NCI-H2081 treated with DMSO at 0.1 percent for 48 hours (cell line): ENCODE measurements at places on chromosomes 7 and 10.
A peak's percentile ranks its signal among the peaks of the same experiment; 100 is the strongest.

GRCh38 chr7:44275957-44276570 is 49.3 kb downstream of the CAMK2B start:
- no peak for DNase-seq

- DNase-seq = no peak
Measured at GRCh38 chr7:41134300-41135255, 568.3 kb downstream of the INHBA start.

DNA sequence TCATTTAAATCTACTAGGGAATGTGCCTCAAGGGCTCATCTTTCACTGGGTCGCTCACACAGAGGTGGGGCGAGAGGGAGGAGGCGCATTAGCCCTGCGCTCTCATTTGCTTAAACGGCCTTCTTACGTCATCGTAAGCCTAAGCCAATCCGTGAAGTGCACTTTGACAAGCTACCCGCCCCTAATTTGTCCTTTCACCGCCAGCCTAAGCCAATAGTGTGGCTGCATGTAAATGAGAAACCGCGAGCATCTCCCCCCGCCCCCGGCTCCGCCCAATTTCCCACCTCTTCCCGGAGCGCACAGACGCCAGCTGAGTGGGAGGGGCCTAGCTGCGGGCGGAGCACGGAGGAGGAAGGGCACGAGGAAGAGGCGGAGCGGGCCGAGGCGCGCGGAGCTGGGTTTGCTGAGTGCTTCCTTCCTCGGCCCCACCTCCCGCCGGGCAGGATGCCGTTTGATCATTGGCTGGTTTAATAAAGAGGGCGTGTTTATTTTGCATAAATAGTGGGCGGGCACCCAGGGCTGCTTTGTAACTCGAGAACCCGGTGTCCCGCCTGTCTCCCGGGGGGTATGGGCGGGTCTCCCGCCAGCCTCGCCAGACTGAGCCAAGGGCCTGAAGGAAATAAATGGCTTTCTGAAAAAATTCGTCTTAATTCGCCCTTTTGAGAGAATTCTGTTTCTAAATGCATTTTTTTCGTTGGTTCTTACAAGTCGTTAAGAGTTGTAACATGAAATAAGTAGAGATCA is 289.6 kb upstream of the NFE2L3 start:
- peak; percentile 100 for DNase-seq

- DNase-seq = no peak
Measured at GRCh38 chr7:87226495-87226894, 7.0 kb upstream of the TMEM243 start.

- DNase-seq = no peak
Measured at GRCh38 chr7:27118580-27118979, 12.0 kb downstream of the HOXA4 start.

DNA sequence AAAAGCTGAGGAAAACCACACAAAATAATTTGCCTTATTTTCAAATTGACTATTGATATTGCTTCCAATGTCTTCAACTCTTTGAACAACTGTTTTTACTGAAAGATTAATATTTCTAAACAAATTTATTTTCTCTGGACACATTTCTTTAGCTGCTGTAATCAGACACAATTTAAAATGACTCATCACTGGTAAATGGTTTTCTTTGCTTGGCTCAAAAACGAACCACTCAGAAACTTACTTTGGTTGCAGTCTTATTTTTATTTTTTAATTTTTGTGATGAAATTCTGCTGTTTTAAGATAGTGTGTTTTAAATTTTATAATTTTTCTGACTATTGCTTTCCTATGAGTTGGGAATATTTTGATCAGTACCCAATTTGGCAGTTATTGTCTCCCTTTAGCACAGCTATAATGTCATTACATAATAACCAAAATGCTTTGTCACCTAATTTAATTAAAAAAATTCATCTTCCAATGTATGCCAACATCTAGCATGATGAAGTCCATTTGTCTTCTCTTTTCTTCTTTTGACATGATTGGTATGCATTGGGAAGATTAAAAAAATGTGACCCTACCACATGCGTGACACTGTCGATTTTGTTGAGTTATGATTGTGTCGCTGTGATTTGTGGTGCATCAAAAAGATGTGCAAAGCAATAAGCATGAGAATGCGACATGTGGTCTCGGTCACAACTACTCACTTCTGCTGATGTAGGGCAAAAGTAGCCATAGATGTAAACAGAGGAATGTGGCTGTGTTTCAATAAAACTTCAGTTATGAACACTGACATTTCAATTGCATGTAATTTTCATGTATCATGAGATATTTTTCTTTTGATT is 222.3 kb downstream of the SUGCT start:
- DNase-seq = no peak

- DNase-seq = no peak
Measured at GRCh38 chr7:23211589-23211988, 29.7 kb downstream of the NUP42 start.

DNA sequence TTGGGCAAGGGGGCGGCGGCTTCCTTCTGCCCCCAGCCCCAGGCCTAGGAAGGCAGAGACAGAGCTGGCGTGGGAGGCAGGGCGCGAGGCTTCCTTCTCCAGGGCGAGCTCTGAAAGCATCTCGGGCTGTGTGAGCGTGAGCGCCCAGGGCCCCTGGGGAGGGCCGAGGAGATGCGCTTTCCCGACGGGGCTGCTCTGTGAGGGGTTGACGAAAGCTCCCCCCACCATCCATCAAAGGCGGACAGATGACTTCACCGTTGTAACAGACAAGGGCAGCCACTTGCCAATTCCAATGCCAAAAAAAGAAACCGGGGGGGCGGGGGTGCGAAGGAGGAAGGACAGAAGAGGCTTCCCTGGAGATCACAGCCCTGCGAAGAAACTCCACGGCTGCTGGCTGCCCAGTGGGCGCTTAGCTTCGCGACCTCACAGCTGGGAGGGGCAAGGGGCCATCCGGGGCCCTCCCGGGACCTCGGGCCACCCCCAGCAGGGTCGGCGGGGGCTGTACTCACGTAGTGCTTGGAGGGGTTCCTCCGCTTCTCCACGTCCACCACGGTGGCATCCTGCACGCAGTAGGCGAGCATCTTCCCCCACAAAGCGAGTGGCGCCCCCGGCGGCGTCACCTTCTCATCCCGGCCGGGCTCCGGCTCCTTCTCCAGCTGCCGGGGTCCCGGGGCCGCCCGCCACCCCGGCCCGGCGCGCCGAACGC is 537 bp downstream of the SH3PXD2A start:
- DNase-seq = no peak

DNA sequence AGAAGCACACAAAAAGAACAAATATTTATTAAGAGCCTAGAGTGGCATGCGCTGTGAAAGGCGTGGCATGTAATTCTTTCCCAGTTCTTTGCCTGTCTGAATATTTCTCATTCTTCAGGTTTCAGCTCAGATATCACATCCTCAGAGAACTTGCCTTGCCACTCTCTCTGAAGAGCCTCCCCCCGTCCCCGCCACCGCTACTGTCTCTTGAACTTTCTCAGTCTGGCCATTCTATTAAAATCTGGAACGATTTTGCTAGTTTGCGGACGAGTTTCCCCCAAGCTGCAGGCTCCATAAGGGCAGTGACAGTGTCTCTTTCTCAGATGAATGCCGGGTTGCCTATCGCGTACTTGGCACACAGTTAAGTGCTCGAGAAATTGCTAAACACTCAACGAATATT is 787 bp upstream of the PLEKHA1 start:
- DNase-seq = no peak

DNA sequence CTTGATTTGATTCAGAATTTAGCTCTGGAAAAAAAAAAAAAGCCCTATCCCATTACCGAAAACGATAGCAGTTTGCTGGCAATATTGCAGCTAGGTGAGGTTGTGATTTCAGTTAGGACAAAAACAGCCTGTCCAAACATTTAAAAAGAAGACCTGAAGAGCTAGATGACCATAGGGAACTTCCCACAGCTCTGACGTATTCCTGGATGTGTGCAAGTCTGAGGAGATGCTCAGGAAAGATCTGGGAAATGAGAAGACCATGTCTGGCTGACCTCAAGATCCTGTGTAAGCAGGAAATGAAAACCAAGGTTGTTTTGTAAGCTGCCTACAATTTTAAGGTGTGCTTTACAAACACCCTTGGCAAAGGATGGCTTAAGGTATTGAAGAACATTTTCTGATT is 88.7 kb downstream of the RAMP3 start:
- DNase-seq = no peak

DNA sequence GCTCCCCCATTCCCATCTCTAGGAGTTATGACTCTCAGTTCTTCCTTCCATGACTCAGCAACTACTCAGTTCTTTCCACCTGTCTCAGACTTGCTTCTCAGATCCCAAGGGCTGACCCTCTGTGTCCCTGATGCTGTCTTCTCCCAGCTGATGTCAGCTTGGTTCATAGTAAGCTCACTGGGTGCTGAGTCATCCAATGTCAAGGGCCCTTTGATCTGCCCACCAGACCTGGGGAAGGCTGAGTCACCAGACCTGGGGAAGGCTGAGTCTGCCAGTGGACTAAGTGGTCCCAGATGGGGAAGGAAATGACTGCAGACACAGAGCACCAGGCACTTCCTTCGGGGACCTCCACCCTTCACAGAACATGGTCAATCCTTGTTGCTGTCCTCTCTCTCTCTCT is 76.1 kb upstream of the ZEB1 start:
- no peak for DNase-seq

DNA sequence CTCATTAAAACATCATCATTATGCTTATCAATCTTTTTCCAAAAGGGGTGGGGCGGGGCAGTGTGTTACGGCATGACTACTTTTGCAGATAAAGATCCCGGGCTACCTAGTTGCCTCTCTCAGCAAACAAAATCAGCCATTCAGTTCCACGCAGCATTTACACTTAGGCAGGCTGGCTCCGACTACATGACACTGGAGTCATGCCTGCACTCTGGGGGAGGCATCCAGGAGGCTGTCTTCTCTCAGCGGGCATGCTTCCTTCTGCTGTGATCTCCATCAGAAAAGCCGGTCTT is 193.9 kb upstream of the TCF7L2 start:
- DNase-seq = no peak

DNA sequence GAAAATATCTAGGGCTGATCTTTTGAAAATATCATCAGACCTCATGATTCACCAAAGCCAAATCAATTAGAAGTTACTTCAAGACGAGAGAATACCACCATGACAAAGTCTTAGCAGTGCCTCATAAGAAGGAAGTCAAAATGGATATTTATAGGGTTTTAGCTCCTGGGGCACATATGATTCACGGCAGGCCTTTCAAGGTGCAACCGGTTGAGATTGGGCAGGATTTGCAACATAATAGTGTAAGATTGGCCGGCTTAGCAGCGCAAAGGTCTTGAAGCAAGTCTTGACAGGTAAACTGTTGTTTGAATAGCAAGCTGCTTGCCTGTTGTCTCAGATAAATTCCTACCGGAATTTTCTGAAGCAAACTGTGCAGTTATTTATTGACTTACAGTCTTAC is 17.5 kb downstream of the ADRB1 start:
- no peak for DNase-seq

DNA sequence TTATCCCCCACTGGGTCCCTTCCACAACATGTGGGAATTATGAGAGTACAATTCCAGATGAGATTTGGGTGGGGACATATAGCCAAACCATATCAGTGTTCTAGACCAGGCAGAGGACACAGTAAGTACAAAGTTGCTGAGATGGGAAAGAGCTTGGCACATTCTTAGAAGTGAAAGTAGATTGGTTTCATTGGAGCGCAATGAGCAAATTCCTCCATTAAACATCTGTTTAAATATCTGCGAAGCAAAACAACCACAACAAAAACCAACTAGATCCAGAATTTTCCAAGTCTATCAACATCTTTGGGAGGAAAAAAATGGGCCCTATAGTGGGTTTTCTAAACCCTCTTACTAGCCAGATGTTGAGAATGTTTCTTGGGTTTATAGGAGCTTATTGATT is 80.0 kb upstream of the STEAP1B start:
- no peak for DNase-seq

DNA sequence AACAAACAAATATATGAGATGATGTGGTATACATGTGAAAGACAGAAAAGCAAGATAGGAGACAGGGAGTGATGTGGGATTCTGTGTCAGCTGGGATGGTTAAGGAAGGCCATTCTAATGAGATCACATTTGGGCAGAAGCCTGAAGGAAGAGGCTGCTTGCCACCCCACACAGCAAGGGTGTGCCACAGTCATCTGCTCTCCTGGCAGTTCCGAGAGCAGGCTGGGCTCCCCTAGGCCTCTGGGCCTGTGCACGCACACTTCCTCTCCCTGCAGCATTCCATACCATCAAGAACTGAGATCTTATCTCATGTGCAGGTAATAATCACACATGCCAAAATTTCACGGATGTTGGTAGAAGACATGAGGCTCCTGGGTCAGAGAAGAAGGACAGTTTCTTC is 43.1 kb downstream of the SYPL1 start:
- no peak for DNase-seq
